ENCODE measurements at places on chromosomes 1 and 21. TPM values are rescaled to one million over a fixed set of nuclear protein-coding genes. Genes with fewer than 3 reads are reported as not detected.

PRKACB gene
- 21.1 TPM for total RNA-seq

YY1AP1 gene
- total RNA-seq: 45.7 TPM

TRIM46 gene
- 0.94 TPM for total RNA-seq

CFH gene
- total RNA-seq: 142 TPM

IL24 gene
- not detected for total RNA-seq

SH2D1B gene
- total RNA-seq: not detected

PDC gene
- not detected for total RNA-seq

GLUL gene
- 147 TPM for total RNA-seq

OR10Z1 gene
- not detected for total RNA-seq

GCSAML gene
- total RNA-seq: not detected

LRRC3 gene
- not detected for total RNA-seq

UTS2 gene
- total RNA-seq: not detected

HEYL gene
- 84.9 TPM for total RNA-seq

SERPINC1 gene
- not detected for total RNA-seq

TRIM67 gene
- total RNA-seq: not detected

CFAP107 gene
- total RNA-seq: not detected

OR13G1 gene
- not detected for total RNA-seq

MAP3K21 gene
- total RNA-seq: 0.05 TPM

DPYD gene
- total RNA-seq: 11.3 TPM

AKR1A1 gene
- total RNA-seq: 83.6 TPM

CD1B gene
- total RNA-seq: not detected

CD48 gene
- not detected for total RNA-seq

Data from myocyte (in vitro differentiated cells).